ENCODE measurements at places on chromosomes 6 and 20. TPM values are rescaled to one million over a fixed set of nuclear protein-coding genes. Genes with fewer than 3 reads are reported as not detected.

The DUSP15 gene
- 1.1 TPM for total RNA-seq

The APOBEC2 gene
- total RNA-seq, result not detected

DNA sequence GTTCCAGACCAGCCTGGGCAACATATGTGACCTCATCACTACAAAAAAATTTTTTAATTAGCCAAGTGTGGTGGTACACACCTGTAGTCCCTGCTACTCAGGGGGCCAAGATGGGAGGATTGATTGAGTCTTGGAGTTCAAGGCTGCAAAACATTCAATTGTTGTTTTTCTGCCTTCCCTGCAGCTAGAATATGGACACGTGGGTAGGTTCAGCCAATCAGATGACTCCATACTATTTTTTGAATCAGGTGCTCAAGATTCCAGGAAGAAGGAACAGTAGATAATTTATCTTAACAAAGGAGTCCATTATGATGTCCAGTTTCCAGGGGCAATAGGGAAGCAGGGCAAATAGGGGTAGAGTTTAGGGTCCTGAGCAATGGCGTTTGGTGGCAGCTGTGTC, 2.4 kb upstream of the DEFB119 start:
- no peak overlapping the region for H3K27ac ChIP-seq
- H3K4me1 ChIP-seq, result no peaks in the 10 kb centered on the region
- no peaks in the 10 kb centered on the region for H3K36me3 ChIP-seq
- H3K4me3 ChIP-seq, result no peak overlapping the region
- H3K27me3 ChIP-seq, result peaks cover 6% of the 10 kb centered on the region

DNA sequence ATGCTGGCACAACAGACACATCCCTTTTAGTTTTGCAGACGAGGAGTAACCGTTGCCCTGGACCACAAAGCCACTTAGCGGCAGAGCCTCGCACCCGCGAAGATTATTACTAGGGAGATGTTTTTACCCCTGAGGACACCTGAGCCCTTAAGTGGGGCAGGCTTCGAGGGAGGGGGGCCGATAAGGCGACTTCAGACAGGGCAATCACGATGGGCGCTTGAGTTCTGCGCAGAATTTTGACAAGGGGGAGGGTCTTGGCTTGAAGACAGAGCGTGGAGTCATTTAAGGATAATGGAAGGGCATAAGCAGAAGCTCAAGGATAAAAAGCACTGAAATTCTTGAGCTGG, 650 bp upstream of the TTK start:
- H3K36me3 ChIP-seq, result no peaks in the 10 kb centered on the region
- peak overlapping the region; percentile 80 for H3K27ac ChIP-seq
- peak overlapping the region; percentile 67 for H3K4me3 ChIP-seq
- DNase-seq, result no peak
- peaks cover 16% of the 10 kb centered on the region for H3K4me1 ChIP-seq
- H3K27me3 ChIP-seq, result no peaks in the 10 kb centered on the region

GRCh38 chr6:16922282-16922681, 161.0 kb upstream of the ATXN1 start:
- no peaks in the 10 kb centered on the region for H3K36me3 ChIP-seq
- no peaks in the 10 kb centered on the region for H3K27me3 ChIP-seq
- H3K27ac ChIP-seq, result no peak overlapping the region
